Activated CD4-positive, CD25-positive, alpha-beta regulatory T cell (primary cell): ENCODE measurements at places on chromosomes 1 and 21.

- no peak for DNase-seq
These were observed 10.9 kb upstream of the KIF26B start for GRCh38 chr1:245143849-245144248.

DNA sequence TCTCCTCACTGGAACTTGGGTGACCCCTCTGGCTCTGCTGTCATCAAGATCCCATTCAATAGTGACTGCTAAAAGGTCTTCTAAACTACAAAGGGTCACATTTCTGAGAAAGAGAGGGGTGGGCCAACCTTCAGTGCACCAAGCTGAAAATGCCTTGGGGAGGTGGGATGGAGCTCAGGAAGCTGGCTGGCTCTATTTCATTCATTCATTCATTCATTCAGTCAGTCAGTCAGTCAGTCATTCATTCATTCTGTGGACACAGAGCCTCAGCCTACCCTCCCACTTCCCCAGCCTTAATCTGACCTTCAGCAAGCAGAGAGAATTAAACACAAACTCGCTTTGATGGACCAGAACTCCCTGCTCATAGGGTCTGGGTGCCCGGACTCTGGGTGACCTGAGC, 11.7 kb downstream of the RUNX3 start:
- no peak for DNase-seq

DNA sequence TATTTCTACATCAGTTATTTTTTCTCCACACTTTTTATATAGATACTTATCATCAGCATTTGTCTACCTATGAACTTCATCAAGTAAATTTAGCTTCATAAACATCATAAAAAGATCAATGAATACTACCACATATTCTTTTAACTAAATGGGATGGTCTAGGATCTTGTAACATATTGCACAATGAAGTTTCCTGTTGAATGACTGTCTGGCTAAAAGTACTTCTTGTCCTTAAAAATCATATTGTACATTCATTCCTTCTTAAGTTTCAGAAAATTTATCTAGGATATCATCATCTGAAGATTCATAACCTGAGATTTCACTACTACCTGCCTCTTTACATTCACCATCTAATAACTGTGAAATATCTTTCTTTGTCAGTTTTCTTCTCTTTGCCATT, 69.0 kb downstream of the MAGI3 start:
- no peak for DNase-seq

GRCh38 chr1:68384321-68384813, 65.4 kb downstream of the RPE65 start:
- no peak for DNase-seq
